ENCODE measurements at places on chromosomes 2 and 18.

- no peak for DNase-seq
These were observed 272.9 kb upstream of the FIGN start for GRCh38 chr2:164008752-164009151.

DNA sequence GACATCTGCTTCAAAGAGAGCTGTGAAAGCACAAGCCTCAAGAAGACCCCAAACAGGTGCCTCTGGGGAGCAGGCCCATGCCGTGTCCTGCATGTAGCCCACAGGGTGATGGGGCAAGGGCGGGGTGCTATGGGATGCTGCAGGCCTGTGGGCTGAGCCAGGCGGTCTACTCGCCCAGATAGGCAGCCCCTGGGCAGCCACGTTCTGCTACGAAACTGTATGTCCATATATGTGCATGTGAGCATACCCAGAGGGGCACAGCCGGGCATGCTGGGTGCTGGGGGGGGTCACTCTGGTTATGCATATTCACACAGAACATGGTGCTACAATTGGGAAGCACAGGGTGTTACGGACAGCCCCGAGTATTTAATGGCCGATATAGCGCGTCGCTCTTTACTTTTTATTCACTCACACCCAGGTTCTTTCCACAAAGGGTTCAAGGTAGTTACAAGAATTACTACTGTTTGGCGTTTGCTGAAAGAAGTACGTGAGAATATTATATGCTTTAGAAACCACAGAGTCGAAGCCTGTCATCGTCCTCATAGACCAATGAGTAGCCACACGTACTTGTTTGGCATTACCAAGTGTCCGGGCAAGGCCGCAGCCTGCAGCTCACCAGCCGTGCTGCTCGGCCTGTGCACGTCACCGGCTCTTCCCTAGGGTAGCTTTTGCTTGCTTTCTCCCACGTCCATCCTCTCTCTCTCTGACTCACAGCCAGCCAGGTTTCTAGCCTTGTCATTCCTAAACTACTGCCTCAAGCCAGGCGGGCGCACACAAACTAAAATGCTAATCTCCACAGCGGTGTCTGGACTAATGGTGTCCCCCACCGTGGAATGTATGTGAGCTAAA lies 14.4 kb downstream of the MTERF4 start:
- DNase-seq, result no peak

GRCh38 chr2:193332941-193333340 lies 1138.2 kb upstream of the TMEFF2 start:
- no peak for DNase-seq

DNA sequence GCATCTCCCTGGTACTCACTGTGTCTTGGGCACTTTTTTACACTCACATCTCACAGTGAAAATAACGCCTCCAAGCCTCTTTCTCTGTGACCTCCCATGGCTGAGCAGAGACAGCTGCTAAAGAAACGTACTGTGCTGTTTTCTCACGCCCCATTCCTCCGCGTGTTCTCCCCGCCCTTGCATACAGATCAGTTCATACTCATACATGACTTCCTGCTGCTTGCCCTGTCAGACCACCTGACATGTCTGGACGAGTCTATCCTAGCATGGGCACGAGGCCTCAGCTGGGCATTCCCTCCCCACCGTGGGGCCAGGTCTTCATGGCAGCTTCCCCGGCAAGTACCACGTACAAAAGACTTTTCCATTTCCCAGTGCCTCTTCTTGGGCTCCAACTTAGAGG lies 21.2 kb upstream of the IL1A start:
- no peak for DNase-seq
